ENCODE measurements at places on chromosomes 2 and 18.

DNA sequence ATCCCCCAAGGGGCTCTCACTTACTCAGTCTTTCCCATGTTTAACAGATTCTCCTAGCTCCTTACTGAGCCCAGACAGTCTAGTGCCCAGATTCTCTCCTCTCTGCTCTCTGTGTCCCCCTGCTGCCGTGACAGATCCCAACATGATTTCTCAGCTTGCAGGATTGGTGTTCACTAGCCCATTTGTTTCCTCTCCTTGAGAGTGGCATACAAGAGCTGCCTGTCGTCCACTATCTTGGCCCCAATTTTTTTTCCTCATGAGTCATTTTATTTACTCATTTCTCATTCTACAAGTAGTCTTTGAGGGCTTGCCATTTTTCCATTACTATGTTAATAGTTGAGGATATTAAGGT lies 199.9 kb upstream of the FN1 start:
- DNase-seq: no peak

DNA sequence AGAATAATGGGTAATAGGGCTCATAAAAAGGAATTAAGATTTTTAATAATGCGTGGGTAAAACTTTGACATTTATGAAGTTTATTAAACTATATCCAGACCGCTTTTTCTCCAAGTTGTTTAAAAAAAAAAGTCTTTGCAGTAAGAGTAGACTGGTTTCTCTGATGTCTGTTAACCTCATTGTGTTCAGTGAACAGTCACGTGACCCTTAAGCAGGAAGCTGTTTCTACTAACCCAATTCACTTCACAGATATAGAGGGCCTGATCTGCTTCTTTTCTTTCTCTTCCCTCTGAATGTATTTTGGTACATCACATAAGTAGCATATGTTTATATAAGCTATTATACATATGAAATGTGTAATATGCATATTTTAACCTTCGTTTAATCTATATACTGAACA lies 1011.3 kb upstream of the CELF4 start:
- no peak for DNase-seq

GRCh38 chr18:9413576-9413975 lies 61.7 kb upstream of the RALBP1 start:
- DNase-seq: no peak

- no peak for DNase-seq
Observed at GRCh38 chr2:105521176-105521575, 122.3 kb upstream of the FHL2 start.

DNA sequence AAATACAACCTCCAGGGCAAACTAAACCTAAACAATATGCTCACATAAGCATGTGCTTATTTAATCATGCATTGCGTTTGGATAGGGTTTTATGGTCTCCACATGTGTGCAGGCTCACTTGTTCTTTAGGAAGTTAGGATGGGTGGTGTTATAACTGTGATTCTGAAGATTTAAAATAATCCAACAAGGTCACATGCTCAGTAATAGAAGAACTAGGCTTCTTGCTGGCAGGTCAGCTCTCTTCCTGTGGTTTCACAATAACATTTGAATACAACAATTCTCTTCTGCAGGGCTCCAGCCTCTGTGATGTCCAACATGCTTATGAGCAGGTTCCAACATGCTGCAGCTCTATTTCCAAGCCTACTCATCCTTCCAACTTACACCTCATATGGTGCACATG lies 84.0 kb downstream of the MYL12B start:
- DNase-seq: no peak

GRCh38 chr2:56244911-56245530 lies 61.2 kb downstream of the CCDC85A start:
- peak; percentile 61 for DNase-seq

GRCh38 chr2:46091004-46091403 lies 206.2 kb upstream of the EPAS1 start:
- DNase-seq: no peak
